Central memory CD4-positive, alpha-beta T cell (primary cell): ENCODE measurements at places on chromosomes 4 and X.

- DNase-seq = no peak
These were observed 8.9 kb upstream of the DCK start for GRCh38 chr4:70984589-70984988.

- DNase-seq = no peak
These were observed 27.2 kb upstream of the EDNRA start for GRCh38 chr4:147453561-147454141.

DNA sequence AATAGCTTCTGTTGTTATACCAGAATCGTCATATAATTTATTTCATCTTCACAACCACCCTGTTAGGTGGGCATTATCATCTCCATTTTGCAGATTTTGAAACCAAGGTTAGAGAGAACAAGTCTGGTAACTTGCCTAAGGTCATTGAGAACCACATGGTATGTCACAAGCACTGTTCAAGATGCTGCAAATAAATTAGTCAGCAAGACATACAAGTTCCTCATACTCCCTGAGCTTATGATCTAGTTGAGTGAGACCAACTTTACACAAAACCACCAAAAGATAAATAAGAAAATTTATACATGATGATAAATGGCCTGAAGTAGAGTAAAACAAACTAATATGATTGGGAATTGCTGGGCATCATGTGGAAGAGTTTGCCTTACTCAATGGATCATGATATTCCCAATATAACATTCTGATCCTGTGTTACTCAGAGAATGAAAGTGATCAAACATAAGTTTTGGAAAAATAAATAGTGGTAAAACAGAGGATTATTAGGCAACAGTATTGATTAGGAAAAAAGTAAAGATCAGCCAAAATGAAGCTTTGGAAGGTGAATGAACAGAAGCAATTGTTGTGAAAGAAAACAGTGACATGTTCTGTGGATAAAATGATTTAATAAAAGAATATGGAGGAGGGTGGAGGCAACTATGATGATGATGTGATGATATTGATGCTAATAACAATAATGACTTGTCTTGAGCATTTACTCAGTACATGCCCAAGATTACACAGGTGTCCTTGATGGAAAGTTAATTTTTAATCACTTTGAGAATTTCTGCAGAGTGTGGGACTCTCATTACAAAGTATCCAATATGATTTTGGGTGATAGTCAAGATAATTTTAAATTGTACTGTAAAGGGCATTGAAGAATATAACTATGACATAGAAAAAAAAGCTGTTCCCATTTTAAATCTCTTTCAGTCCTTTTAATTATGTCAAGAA lies 34.1 kb upstream of the IL1RAPL1 start:
- no peak for DNase-seq

DNA sequence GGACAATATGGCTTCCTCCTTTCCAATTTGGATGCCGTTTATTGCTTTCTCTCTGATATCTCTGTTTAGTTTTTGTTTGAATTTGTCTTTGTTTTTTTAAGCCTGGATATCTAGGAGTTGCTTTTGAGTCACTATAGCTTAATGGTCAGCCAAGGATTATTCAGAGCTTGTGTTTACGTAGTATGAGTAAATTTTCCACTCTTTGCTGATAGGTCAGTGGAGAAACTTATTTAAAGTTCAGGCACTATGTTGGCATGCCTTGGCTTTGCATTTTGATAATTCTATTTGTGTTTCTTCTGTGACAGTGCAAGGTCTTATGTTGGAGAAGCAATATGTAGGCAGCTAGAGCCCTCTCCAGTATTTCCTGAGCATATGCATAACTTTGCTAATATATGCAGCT lies 315.2 kb downstream of the GRID2 start:
- no peak for DNase-seq

DNA sequence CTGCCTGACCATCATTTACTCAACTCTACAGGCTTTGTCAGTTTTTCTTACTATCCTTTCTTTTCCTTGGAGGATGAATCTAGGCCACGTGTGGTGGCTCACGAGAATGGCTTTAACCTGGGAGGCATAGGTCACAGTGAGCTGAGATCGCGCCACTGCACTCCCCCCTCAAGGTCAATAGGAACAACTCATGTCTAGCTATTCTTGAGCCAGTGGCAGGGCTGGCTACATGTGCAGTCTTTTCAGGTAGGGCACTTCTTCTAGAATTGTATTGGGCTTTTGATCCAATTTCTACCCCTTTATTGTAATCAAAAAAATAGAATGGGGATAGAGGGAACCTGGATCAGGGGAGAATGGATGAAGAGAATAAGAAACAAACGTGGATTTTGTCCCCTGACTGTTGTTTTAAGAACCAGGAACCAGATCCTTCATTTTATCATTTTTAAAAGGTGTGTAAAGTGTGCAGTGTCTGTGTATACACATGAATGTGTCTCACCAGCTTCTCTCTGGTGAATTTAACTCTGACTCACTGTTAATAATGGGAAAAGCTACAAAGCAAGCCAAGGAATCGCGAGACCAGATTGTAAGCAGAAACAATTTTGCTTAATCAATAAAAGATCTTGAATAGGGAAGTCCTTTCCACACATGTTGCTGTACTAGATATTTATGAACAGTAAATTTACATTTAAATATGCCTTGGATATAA lies 283.9 kb upstream of the GPC4 start:
- DNase-seq = no peak

DNA sequence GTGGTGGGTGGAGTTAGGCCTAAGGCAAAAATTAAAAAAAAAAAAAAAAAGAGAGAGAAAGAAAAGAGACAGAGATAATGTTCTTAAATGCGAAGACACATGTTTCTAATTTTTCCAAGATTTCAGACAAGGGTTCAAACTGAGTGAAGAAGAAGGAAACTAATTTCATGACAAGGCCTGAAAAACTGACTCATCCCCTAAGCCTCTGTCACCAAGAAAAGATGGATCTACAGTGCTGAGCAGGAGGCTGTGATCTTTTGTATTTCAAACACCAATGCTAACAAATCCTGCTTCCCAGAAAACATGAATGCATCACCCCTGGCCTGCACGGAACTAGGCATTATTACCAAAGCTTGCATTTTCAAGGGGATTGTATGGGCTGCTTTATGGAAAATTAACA lies 75.3 kb downstream of the PPARGC1A start:
- no peak for DNase-seq

- DNase-seq = no peak
These were observed 1115.3 kb upstream of the IGFBP7 start for GRCh38 chr4:58225460-58225859.

- no peak for DNase-seq
These were observed 81.9 kb downstream of the JADE3 start for GRCh38 chrX:46994096-46994495.

- no peak for DNase-seq
These were observed 146.6 kb upstream of the FAM47C start for GRCh38 chrX:36861601-36862000.

- no peak for DNase-seq
These were observed 471.5 kb downstream of the SPRY1 start for GRCh38 chr4:123867910-123868587.

DNA sequence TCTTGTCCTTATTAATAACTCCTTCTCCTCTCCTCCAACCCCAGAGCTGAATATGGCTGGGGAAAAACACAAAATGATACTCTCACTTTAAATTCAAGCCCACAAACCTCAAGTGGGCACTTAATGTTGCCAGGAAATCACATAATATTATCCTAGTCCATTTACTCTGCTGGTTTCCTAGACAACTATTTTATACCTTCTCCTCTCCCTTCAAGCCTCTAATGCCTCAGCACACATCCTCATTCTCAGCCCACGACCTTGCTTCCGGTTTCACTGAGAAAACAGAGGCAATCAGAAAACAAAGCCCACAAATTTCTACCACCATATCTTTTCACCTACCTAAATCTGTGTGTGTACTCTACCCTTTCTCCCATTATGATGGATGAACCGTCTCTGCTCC lies 12.1 kb upstream of the CLCN5 start:
- no peak for DNase-seq

GRCh38 chr4:188109157-188109755 lies at the start of gene TRIML2:
TRIML2 (minus strand) TSS chr4:188109603; CDS start chr4:188105368, 4,235 bp downstream.
- no peak for DNase-seq

- no peak for DNase-seq
These were observed 3.2 kb upstream of the KLF8 start for GRCh38 chrX:56228914-56229313.

- DNase-seq = no peak
These were observed 206.2 kb downstream of the TENM3 start for GRCh38 chr4:182449186-182449929.

DNA sequence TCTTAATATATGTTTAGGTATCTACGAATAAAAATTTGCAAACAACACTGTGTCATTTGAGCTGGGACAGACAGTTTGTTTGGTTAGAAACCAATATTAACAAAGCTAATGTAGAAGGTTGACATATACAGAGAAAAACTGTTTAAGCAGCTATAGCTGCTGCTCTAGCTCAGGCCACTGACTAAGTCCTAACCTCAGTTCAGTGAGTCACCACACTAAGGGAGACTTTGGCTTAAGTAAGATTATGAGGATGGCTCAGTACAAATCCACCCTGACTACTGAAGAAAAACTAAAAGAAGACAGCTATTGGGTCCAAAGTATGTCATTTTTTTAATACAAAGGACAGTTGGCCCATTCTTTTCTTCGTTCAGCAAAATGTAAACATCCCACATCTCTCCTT lies 717.3 kb upstream of the ACTRT1 start:
- DNase-seq = no peak

DNA sequence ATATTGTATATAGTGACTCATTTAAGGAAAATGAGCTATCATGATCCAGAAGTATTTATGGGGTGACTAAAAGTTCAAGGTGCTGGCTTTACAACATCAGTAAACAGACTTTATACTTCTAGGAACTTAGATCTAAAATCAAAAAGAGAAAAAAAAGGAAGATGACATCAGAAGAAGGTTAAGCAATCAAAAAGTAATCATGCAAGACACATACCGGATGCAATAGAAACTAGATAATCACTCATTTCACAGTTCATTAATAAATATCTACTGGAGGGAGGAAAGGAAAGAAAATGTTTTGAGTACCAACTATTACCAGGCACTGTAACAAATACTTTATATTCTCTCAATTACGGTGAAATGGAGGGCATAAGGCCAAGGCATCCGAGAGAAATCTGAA lies 276.4 kb downstream of the SPRY1 start:
- no peak for DNase-seq

DNA sequence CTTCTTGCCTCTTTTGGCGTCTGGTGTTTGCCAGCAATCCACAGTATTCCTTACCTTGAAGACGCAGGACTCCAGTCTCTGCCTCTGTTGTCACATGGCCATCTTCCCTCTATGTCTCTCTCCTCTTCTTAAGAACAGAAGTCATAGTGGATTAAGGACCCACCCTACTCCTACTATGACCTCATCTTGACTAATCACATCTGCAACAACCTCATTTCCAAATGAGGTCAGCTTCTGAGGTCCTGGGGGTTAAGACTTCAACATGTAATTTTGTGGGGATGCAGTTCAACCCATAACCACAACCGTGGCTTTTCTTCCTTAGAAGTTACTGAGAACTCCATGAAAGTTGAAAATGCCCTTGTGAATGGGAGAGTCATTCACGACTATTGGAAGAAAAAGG lies 23.3 kb downstream of the TLR8 start:
- DNase-seq = no peak

GRCh38 chrX:40473460-40474204 lies 107.1 kb upstream of the ATP6AP2 start:
- no peak for DNase-seq
